Activated CD8-positive, alpha-beta memory T cell treated with anti-CD3 and anti-CD28 coated beads for 4 hours (primary cell): ENCODE measurements at places on chromosomes 3 and 15.

- no peak for DNase-seq
Measured at GRCh38 chr3:143771939-143772338, 76.3 kb downstream of the SLC9A9 start.

DNA sequence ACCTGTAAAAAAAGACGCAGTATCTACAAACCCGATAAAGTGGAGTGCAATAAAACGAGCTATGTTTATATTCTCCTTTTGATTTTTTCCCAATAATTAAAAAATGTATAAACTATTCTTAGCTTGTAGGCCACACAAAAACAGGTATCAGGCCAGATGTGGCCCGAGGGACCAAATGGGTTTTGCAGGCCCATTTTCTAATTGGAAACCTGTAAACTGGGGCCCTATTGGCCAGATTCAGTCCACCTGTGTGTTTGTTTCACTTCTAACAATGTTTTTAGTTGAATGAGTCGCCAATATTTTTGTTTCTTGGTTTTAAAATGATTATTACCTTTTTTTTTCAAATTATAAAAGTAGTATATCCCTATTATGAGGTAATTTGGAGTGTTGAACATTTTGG lies 29.7 kb downstream of the ZBTB38 start:
- no peak for DNase-seq

GRCh38 chr15:89531796-89532537 lies 35.6 kb upstream of the RHCG start:
- no peak for DNase-seq

DNA sequence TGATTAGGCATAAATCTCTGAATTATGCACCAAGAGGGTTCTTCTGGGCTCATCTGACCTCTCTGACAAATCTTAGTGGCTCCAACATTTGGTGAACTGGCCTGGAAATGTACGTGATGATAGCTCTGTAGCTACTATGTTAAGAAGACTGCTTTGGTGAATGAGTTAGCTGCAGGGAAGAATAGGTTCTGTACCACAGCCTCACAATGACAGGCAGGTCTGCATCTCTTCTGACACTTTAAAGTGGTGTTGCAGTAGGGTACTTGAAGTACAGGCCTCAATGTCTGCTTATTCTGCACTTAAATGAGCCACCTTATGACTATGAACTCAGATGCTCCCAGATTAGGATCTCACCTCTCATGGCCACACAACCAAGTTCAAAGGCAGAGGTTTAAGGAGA lies 7.0 kb downstream of the FGF7 start:
- no peak for DNase-seq

DNA sequence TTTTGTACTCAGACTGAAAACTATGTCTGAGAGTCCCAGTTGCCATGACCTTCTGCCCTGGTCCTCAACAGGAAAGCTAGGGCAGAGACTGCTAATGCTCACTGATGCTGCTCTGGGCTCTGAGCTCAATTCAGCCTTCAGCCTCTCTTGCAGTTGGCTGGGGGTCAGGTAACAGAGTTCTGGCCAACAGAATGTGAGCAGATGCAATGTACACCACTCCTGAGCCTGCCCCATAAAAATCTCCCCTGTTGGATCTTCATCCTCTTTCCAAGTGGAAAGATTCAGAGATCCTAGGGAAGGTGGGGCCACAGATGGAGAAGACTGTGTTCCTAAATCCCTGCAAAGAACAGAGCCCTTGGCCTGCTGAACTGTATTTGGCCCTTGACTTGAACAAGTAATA lies 87.8 kb downstream of the PDZRN3 start:
- no peak for DNase-seq

GRCh38 chr3:94596887-94597566 lies 534.2 kb downstream of the NSUN3 start:
- no peak for DNase-seq

DNA sequence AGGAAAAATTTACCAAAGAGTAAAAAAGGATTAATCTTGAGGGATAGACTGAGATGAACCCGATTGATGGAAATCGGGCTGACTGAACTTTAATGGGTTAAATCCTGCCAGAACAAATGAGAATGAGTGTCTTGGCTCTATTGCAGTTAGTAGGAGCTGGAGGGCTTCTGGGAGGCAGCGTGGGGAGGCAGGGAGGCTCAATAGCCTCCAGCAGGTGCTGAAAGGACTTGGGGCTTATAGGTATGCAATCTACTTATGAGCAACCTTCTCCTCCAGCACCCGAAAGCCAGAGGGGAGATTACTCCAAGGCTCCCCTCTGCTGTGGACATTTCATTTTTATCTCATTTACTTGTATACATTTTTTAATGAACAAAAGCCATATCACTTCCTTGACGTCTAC lies 1.0 kb upstream of the CRYBG3 start:
- no peak for DNase-seq

DNA sequence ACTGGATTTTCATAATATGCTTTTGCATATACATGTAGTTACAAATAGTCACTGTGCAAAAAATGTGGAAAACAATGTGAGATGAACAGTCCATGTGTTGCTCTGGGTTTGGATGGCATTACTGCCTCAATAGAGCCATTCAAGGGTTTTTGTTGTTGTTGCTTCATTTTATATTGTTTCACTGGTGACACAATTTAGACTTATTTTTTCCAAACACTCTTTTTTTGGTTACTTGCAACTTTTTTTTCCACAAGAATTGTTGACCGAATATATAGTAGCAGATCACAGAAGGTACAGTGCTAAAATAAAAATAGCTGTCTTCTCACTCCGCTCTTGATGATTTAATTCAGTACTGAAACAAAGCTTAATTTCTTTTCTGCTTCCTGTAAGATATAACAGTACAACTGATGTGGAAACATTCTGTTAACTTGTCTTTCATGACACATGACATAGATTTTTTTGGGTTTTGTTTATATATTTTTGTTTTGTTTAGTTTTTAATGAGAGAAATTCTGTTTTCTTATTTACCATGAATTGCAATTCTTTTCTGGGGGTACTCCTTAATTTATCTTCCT lies 618.6 kb downstream of the NAALADL2 start:
- no peak for DNase-seq

DNA sequence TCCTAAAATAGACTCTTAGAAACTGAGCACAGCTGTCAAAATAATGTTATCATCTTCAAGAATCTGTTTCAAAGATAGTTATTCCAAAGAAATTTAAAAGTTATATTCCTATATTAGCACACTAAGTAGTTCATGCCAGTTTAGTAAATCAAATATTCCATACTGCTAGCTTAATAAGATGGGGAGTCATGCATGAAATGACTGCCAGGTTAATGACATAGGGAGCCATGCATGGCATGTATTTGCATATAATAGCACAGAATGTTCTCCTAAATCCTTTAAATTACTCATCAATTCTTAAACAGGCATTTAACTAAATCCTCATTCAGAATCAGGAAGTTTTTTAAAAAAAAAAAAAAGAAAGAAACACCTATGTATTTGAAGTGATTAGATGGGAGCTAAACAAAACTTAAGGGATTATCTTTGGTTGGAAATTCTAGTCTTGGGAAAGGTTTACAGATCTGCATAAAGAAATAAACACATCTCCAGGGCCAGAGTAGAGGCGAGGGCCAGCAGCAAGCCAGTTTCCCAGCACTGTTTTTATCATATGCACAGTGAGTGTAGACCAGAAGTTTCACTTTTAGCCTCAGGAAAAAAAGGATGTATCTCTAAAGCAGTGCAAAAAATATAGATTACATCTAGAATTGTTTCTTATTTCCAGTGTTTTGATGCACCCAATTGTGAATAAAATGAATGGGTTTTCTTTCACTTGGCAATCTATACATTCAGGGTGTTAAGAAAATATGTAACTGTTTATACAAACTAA lies 366.4 kb upstream of the AGTR1 start:
- no peak for DNase-seq

DNA sequence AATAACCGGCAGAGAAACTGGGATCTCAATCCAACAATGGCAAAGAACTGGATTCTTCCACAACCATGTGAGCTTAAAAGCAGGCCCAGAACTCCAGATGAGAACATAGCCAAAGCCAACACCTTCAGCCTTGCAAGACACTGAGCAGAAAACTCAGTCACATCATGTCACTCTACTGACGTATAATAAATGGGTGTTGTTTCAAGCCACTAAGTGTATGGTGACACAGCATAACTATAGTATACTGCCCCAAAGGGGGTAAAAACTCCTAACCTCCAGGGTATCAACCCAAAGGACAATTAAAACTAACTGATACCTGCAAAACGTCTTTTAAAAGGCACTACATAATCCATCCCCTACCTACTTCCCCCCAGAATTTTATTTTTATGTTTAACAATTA lies 69.5 kb downstream of the TRANK1 start:
- no peak for DNase-seq

- DNase-seq = no peak
Measured at GRCh38 chr15:39016706-39017105, 452.1 kb upstream of the RASGRP1 start.

GRCh38 chr15:70275461-70276138 lies 177.9 kb upstream of the TLE3 start:
- DNase-seq = no peak

DNA sequence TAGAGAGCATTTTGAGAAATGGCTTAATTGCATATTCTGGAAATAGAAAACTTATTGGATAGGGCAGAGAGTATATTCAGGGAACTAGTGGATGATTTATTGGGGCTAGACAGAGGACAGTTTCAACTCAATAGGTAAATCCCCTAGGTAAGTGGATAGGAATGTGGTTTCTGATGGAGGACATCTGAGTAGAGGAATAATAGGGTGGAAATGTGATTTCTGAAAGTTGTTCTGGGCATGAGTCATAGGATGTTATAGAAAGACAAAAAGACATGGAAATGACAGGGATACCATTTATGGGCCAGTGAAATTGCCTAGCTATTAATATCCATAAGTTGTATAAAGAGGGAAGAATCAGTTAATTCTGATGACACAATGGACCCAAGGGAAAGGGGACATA lies 563.3 kb upstream of the GOLIM4 start:
- no peak for DNase-seq

DNA sequence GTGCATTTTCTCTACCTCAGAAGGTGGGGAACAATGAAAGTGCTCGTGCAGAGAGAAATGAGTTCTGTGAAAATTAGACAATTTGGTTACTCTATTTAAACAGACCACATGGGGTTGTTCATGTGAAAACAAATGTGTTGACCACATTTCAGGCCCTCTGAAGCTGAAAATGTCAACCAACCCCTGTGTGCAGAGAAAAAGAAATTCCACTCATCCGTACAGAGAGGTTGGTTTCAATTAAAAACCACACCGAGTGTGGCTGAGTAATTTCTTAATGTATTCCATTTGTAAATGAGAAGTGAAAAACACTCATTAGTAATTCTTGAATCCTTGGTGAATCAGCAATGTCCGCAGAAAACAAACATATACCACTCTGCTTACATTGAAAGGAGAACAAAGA lies 46.9 kb upstream of the SLC7A14 start:
- no peak for DNase-seq

GRCh38 chr3:138148503-138148902 lies 16.3 kb upstream of the A4GNT start:
- no peak for DNase-seq

DNA sequence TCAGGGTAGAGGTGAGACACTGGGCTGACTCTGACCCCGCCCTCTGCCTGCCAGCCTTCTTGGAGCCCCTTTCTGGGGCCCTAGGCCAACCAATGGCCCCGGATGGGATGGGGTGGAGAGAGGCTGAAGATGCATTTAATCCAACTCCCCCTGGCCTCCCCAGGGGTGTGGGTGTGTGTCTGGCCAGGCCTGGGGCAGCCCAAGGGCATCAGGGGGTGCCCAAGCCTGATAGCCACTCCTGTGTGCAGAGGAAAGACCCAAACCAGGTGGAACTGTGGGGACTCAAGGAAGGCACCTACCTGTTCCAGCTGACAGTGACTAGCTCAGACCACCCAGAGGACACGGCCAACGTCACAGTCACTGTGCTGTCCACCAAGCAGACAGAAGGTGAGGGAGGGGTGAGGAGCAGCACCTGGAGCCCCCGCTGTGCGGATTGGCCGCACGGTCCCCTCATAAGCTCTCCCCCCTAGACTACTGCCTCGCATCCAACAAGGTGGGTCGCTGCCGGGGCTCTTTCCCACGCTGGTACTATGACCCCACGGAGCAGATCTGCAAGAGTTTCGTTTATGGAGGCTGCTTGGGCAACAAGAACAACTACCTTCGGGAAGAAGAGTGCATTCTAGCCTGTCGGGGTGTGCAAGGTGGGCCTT lies 9.5 kb downstream of the SPINT1 start:
- DNase-seq = no peak

GRCh38 chr3:174216019-174216418 lies 643.1 kb upstream of the NAALADL2 start:
- DNase-seq = no peak
